ENCODE measurements at places on chromosomes 11 and 22.

- DNase-seq = no peak
Measured at GRCh38 chr11:1832211-1832919, 2.4 kb upstream of the SYT8 start.

DNA sequence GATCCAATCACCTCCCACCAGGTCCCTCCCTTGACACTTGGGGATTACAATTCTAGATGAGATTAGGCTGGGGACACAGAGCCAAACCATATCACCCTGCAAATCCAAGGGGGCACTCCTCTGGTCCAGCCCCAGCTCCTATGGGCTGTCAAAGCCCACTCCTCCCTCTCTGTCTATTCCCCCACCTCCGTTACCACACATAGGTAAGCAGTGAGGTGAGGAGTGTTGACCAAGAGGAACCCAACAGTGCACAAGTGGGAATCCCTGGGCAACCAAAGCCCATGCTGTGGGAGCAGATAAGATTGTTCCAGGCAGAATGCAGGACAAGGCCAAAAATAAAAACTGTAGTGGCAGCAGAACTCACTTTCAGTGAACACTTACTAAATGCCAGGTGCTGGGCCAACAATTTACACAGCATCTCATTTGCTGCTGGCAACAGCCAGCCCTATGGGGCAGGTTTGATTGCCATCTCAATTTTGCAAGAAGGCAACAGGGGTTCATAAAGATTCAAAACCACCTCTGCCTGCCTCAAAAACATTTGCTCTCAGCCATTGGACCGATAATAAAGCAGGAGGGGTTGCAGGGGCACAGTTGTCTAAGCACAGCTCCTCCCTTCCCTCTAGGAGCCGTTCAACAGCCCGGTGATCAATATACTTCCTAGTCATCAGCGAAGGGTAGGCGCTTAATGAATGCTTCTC, 8.9 kb downstream of the SDF2L1 start:
- no peak for DNase-seq

- no peak for DNase-seq
Measured at GRCh38 chr22:38397189-38398085, 57.6 kb downstream of the KCNJ4 start.

DNA sequence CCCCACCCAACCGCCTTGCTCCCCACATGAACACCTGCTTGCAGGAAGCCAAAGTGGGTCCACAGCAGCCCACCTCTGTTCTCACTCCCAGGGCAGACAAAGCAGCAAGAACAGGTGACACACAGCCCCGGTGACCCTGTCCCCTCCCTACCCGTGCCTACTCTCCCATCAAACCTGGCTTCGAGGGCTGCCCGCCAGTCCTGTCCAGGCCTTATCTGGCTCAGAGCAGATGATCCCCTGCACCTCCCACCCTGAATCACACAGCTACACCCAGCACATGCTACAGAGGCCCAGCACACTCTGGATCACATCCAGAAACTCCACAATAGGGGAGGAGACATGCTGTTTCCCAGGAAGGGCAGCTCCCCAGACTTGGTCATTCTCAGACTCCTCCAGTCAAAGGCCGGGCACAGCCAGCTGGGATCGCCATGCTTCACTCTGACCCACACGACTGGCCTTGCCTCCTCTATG, 6.2 kb upstream of the RGL4 start:
- DNase-seq = no peak

- no peak for DNase-seq
Measured at GRCh38 chr11:6129011-6129410, 21.5 kb downstream of the OR56B4 start.

DNA sequence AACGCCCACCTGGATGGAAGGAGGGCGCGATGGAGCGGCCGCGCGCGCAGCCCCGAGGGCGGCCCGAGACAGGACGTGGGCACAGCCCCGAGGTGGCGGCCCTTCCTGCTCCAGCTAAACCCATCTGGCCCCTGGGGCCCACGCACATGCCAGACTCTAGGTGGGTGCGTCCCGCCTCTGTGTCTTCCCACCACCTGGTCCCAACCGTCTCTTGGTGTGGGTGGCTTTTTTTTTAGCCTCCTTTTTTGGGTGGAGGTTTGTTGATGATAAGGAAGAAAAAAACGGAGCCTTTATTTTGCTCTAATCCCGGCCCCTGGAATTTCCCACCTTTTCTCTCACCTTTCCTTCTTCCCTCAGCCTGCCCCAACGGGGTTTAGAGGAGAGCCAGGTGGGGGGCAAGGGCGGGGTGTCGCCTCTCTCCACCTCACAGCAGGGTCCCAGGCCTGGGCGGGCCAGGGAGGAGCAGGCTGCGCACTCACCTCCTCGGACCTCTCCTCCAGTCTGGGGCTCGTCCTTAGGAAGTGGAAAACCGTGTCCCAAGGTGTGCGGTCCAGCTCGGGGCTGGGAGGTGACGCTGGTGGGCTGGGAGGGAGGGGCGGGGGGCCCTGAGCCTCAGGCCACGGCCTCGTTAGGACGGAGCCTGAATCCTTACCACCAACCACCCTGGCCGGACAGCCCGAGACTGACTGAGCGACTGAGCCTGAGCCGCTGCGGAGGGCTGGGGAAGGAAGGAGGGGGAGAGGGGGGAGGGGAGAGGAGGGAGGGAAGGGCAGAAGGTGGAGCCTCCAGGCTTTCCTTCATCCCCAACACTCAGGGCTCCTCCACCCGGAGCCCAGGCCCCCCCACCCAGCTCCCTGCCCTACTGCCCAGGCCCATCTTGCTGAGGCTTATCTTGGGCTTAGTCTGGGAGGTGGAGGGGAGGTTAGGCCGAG, at the start of gene SOX10:
TSS of gene SOX10 (minus strand) at position 696 of the 932 bp plus-strand sequence. CDS start 771 bp downstream, outside the sequence.
- no peak for DNase-seq

DNA sequence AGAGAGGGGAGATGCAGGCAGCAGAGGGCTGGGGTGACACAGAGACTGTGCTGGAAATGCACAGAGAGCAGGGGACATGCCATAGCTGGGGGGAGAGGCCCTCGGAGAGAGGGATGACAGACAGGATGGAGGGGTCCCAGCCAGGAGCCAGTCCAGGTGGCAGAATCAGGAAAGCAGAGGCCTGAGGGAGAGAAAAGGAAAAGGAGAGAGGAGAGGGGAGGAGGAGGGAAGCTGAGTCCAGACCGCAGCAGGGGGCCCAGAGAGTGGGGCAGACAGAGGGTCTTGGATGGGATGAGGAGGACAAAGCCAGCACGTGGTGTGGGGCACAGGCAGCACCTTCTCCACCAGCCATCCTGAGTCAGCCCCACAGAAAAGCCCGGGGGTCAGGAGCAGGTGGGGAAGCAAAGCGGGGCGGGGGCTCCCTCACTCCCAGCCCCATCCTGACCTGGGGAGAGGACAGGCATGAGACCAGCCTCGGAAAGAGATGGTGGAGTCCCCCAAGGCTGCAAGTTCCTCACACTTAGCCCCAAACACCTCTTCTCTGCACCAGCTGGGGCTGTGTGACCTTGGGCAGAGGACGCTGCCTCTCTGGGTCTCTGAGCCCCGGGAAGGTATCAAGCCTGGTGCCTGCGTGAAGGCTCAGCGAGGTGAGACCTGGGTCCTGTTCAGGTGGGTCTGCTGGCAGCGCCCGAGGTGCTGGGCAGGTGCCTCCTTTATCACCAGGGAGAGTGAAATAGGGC, 48.0 kb downstream of the IGLL1 start:
- DNase-seq = no peak

DNA sequence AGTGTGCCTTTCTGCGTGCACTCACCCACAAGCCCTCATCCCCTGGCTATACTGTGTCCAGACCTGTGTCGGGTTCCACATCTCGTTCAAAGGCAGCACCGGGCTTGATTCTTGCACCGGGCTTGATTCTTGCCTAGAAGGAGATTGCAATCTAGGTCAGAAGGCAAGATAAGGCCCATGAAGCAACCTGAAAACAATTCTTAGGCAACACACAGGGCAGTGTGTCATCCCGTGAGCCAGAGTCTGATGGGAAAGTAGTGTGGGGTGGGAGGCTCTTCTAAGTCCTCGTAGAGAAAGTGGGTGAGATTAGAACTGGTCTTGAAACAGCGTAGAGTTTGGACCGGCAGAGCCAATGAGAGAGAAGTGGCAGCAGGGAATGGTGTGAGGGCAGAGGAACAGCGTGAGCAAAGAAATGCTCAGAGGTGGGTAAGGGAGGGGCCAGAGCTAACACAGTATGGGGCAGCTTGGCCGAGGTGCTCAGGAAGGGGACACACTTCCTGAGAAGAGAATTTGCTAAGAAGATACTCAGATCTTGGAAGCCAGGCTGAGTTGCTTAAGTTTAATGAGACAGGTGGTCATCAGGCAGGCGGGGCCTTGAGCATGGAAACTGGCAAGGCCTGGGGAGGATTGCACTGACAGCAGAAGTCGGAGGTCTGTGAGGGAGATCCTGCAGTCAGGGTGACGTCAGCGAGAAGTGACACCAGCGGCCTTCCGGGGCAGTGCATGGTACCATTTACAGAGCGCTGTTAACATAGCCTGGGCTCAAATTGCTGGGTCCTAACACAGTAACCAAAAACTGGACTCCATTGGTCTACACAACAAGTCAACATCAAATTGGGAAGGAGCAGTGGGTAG, 40.7 kb upstream of the DKK3 start:
- DNase-seq = no peak

- no peak for DNase-seq
Measured at GRCh38 chr22:48042621-48043395, 1280.4 kb downstream of the TBC1D22A start.

DNA sequence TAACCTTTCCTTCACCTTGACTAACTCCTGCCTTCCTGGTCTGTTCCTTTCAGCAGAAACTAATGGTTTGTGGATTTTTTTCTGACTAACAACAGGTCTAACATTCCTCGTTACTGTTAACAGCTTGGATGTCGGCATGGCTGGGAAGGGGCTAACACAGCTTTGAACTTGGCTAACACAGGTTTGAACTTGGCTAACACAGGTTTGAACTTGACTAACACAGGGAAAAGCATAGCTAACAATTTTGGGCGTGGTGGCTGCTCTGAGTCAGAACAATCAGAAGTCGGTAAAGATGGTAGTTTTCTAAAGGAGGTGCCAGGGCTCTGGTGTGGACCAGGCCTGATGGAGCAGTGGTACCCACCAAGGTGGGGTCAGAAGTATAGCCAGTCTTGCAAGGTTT, 16.1 kb downstream of the MIAT start:
- no peak for DNase-seq

Data from BJ (cell line).